ENCODE measurements at places on chromosomes 6 and 20. TPM values are rescaled to one million over a fixed set of nuclear protein-coding genes. Genes with fewer than 3 reads are reported as not detected.

GLP1R gene
- 1.3 TPM for total RNA-seq

- no peaks in the 10 kb centered on the region for H3K36me3 ChIP-seq
- no peak overlapping the region for H3K27ac ChIP-seq
- H3K27me3 ChIP-seq = no peaks in the 10 kb centered on the region
- H3K4me3 ChIP-seq = no peak overlapping the region
- no peak for DNase-seq
Observed at GRCh38 chr20:58025233-58025632, 203.2 kb downstream of the ANKRD60 start.

- no peak overlapping the region for H3K27ac ChIP-seq
- H3K4me1 ChIP-seq = peaks cover 18% of the 10 kb centered on the region
- no peak for DNase-seq
- H3K36me3 ChIP-seq = no peaks in the 10 kb centered on the region
Observed at GRCh38 chr6:157845493-157846259, 22.6 kb downstream of the SNX9 start.

DNA sequence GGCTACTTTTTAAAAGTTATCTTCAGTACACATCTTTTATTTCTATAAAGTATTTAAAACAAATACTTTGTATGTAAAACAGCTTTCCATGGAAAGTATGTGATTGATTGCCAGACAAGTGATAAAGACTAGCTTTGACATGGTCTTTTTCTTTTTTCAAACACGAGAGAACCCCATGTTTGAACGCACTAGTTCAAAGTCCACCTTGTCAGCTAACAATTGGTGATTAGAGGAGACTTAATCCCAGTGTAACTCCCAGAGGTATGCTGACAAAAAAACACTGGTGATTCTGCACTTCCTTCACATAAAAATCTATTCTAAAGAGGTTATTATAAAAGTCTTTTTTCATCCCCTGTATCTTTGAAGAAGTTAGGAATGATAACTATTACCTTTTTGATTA lies 438.1 kb downstream of the GJA1 start:
- no peaks in the 10 kb centered on the region for H3K4me1 ChIP-seq
- no peaks in the 10 kb centered on the region for H3K27me3 ChIP-seq
- no peak overlapping the region for H3K4me3 ChIP-seq
- DNase-seq = no peak

GRCh38 chr6:159899994-159900745 lies 9.4 kb downstream of the MAS1 start:
- no peak for DNase-seq
- H3K4me1 ChIP-seq = no peaks in the 10 kb centered on the region
- H3K36me3 ChIP-seq = no peaks in the 10 kb centered on the region
- no peak overlapping the region for H3K27ac ChIP-seq
- H3K4me3 ChIP-seq = no peak overlapping the region
- no peaks in the 10 kb centered on the region for H3K27me3 ChIP-seq

TMEM200A gene
- 12.8 TPM for total RNA-seq

EPHA7 gene
- total RNA-seq = 47.6 TPM

SAPCD1 gene
- total RNA-seq = 10.1 TPM

REM1 gene
- not detected for total RNA-seq

SPAG4 gene
- 3.3 TPM for total RNA-seq

DNA sequence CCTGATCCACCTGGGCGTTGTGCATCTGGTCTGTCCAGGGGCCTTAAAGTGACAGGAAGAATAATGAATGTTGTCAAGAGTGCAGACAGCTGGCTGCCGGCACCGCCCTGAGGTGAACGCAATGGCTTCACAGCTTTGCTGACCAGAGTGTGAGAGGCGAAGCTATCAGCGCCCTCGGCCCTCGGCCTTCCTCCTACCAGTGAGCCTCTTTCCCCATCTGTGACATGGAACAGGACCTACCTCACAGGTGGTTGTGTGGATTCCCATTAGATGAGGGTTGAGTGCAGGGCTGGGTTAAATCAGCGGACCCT lies 54.8 kb downstream of the CTCFL start:
- peak; percentile 27 for DNase-seq
- H3K27me3 ChIP-seq = no peaks in the 10 kb centered on the region
- H3K4me1 ChIP-seq = peaks cover 39% of the 10 kb centered on the region
- no peak overlapping the region for H3K27ac ChIP-seq
- H3K36me3 ChIP-seq = no peaks in the 10 kb centered on the region

ASIP gene
- total RNA-seq = not detected

FERMT1 gene
- 1.3 TPM for total RNA-seq

DNA sequence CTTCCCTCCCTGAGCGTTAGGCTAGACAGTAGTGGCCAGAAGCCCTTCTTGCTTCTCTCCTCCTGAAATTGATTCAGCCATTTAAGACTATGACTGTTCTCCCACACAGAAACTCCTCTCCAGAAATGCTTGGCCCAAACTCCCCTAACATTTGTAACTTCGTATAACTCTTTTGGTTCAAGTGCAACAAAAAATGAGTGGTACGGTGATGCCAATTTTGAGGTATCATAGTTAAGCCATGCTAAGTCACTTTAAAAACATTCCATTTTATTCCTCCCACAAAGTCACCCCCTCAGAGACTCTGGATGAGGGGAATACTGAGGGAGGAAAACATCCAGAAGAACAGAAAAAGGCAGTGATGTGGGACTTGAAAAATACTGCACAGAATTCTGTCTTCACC lies 21.1 kb upstream of the ROS1 start:
- no peak overlapping the region for H3K4me3 ChIP-seq
- no peak for DNase-seq
- no peaks in the 10 kb centered on the region for H3K36me3 ChIP-seq
- no peaks in the 10 kb centered on the region for H3K27me3 ChIP-seq
- no peak overlapping the region for H3K27ac ChIP-seq

IRAK1BP1 gene
- total RNA-seq = 13.8 TPM

AKAP12 gene
- 60.8 TPM for total RNA-seq

ITPA gene
- 18.2 TPM for total RNA-seq

GRCh38 chr6:109342506-109342905 lies 39.8 kb downstream of the CD164 start:
- H3K27ac ChIP-seq = no peak overlapping the region
- H3K27me3 ChIP-seq = no peaks in the 10 kb centered on the region
- no peaks in the 10 kb centered on the region for H3K4me1 ChIP-seq
- no peaks in the 10 kb centered on the region for H3K36me3 ChIP-seq
- H3K4me3 ChIP-seq = no peak overlapping the region

DNA sequence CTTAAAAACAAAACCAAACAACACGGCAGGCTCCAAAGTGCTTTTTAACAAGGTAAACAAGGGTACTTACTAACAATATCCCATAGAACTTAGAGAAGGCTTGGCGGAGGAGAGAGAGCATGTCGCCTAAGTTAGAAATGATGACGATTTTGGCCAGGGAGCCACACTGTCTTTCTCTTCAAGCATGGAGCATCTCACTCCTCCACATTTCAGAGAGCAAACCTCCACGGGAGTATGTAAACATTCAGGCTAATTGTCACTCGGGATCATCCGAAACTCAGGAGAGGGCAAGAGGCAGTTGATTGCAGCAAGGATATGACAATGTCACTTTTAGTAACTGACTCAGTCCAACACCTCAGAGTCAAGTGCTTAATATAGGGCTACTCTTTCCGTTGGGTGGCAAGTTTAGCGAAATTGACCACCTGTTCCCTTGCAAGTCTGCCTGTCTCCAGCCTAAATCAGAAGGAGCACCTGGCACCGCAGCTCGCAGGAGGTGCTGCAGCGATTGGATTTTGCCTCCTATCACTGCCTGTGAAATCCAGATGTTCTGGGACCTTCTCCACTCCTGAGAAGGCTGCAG lies 65.8 kb upstream of the RPS6KA2 start:
- no peak for DNase-seq
- peaks cover 13% of the 10 kb centered on the region for H3K4me1 ChIP-seq
- no peak overlapping the region for H3K4me3 ChIP-seq
- no peaks in the 10 kb centered on the region for H3K36me3 ChIP-seq
- H3K27me3 ChIP-seq = no peaks in the 10 kb centered on the region
- no peak overlapping the region for H3K27ac ChIP-seq

GRCh38 chr20:10711903-10712451 lies 38.2 kb upstream of the JAG1 start:
- H3K4me3 ChIP-seq = no peak overlapping the region
- H3K27ac ChIP-seq = no peak overlapping the region
- peaks cover 2% of the 10 kb centered on the region for H3K27me3 ChIP-seq
- H3K4me1 ChIP-seq = peaks cover 30% of the 10 kb centered on the region
- DNase-seq = no peak
